ENCODE measurements at places on chromosomes 7 and 10. TPM values are rescaled to one million over a fixed set of nuclear protein-coding genes. Genes with fewer than 3 reads are reported as not detected.

- no peak for DNase-seq
Measured at GRCh38 chr7:85160223-85160622, 26.6 kb downstream of the SEMA3D start.

DNA sequence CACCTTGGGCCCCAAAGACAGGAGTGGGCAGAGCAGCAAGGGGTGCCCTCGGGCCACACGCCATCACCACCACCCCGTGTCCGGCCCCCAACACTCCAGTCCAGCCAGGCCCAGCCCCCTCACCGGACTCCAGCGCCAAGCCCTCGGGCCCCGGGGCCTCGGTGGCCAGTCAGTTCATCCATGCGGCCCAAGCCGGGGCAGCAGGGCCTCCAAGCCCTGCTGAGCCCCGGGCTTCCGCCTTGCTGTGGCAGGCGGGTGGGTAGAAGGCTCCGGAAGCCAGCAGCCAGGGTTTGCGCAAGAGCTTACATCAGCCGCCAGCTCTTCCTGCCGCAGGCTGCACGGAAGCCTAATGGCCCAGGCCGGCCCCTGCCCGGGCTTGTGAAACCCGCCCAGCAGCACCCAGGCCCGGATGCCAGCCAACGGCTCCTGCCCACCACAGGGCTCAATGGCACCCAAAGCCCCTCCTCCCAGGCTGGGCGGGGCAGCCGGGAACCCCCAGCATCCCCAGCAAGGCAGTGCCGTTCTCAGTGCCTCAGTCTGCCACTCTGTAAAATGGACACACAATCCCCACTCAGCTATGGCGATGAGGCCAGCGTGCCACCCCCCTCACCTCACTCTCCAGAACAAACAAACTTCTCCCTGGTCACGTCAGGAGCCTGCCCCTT, 26.5 kb downstream of the TNRC18 start:
- DNase-seq: peak; percentile 95

- DNase-seq: no peak
Measured at GRCh38 chr10:26725837-26726727, 28.6 kb downstream of the PDSS1 start.

GRCh38 chr7:106367018-106367420, 82.2 kb upstream of the NAMPT start:
- no peak for DNase-seq

DNA sequence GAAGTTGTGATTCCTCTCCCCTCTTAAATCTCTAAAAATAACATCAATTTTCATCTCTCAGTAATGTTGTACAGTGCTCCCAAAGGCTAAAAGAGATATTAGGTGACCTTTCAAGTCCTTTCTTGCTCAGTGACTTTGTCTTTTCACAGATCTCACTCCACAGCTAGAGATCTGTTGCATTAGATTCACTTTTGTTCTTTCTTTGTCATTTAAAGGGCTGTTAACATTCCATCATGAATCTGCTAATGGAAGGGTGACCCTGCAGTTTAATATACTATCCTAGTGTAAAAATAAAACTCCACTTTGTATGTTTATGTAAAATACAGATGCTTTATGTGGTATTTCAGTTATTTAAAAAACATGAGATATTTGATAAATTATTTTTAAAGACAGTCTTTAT, 30.5 kb downstream of the GNAI1 start:
- no peak for DNase-seq

- no peak for DNase-seq
Measured at GRCh38 chr10:69646185-69647060, 16.4 kb downstream of the FAM241B start.

DNA sequence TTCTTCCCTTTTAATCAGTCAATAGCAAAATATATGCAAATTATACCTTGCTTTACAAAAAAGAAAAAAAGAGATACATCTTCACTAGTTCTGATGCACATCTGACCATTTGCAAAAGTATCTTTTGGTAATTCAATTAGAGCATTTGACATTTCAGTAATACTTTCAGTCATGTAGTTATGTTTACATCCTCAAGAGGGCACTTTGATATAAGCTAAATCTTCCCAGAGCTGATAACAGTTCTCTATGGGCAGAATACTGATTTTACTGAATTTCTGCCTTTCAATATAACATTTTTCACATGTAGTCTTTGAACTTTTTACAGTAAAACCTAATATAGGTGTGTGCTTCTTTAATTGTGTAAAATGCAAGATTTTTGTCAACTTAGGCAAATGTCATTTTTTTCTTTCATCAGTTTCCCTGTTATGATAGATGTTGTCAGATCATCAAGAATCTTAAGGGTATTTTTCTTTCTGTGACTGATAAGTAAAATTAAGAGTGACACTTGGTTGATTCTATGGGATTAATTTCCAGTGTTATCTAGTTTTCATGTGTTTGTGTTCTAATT, 703.5 kb upstream of the SEMA3D start:
- no peak for DNase-seq

DNA sequence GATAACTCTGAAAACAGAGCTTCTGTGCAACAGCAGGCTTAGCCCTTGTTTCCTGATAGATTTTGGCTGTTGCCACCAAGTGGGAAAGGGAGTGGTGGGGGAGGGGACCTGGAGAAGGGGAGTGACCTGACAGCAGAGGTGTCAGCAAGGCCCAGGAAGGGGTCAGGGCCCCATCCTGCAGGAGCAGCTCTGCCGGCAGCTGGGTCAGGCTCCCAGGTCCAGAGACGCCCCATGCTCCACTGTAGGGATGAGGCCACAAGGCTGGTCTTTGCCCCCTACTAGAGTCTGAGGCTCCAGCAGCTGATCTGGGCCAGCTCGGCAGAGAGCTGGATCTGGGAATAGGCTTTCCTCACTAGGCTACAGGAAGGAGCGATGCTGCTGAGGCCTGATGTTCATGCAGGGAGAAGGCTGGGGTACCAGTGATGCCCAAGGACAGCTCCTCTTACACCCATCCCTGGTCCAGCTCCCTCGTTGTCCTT, 44.0 kb upstream of the ZMIZ1 start:
- DNase-seq: no peak

DNA sequence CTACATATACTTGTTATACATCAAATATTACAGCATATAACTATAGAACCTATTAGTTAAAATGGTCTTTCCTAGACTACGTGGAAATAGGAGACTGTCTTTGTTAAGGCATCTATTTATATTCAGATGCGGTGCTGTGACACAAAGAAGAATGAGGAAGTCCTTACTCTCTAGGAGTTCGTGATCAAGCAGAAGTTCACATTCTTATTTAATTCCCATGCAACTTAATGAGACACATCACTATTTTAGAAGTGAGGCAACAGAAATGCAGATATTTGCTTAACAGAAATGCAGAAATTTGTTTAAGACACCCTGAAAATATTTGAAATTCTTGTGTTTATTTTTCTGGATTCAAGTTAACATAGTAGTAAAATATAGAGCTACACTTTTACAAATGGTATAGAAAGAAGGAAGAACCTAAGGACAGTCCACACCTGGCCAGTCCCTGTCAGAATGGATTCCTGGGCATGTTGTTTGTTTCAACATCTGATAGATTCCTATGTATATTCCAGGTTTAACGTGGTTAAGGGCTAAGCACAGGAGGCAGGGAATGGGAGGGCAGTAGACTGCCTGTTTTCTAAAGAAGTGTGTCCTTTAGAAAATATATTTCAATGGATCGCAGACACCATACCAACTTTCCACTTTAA, 70.6 kb upstream of the NXPH1 start:
- DNase-seq: no peak

DNA sequence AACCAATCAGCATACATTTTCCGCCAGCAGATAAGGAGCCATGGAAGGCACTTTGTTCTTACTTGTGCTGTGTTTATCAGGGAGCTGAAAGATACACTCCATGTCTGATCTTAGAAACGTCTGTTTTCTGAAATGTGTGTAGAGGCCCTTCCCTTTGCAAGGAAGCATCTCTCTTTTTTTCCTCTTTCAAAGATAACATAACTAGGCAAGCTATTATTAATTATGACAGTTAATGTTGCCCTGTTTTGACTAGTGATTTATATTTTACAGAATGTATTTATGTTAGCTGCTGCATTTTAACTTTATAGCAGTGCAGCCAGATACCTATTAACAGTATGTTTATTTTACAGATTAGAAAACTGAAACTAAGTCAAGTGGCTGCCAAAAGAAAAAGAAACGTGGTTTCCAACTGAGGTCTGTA, 683.2 kb upstream of the IGFBP3 start:
- DNase-seq: no peak

GRCh38 chr10:52313256-52313932, 687 bp upstream of the DKK1 start:
- DNase-seq: no peak

- no peak for DNase-seq
Measured at GRCh38 chr7:84187813-84188510, 6.6 kb downstream of the SEMA3A start.

DNA sequence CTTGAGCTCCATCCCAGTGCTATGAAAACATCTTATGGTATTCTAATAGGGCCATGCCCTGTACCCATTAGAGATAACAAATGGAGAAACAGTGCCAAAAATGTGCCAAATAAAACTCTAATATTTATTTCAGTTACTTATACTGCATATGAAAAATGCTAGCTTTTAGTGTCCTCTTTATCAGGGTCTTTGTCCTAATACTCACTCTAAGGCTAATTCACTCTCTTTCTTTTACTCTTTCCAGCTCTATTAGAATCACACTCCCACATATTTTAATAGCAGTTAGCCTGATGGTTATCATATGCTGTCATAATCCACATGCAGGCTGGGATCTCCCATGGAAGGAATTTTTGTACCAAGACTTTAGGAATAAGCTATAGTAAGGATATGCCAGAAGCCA, 408.4 kb downstream of the ETV1 start:
- no peak for DNase-seq

DNA sequence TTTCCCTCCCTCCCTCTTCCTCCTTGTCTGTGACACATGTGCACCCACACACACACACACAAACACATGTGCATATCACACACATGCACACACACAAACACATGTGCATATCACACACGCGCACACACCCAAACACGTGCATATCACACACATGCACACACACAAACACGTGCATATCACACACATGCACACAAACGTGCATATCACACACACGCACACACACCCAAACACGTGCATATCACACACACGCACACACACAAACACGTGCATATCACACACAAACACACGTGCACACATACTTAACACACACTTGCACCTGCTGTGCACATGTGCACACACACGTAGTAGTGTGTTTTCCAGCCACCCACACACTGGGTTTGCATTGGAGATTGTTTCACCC, 29.4 kb upstream of the KNDC1 start:
- DNase-seq: no peak

The HMX3 gene
- not detected for total RNA-seq

The SFTPA1 gene
- total RNA-seq: 7.1 TPM

The OPN1SW gene
- not detected for total RNA-seq

Data from esophagus muscularis mucosa (tissue), 4 donors.